GM10248 (cell line): ENCODE measurements at places on chromosomes 7 and 10.

- no peak for DNase-seq
Observed at GRCh38 chr10:81894616-81895015, 19.6 kb downstream of the NRG3 start.

DNA sequence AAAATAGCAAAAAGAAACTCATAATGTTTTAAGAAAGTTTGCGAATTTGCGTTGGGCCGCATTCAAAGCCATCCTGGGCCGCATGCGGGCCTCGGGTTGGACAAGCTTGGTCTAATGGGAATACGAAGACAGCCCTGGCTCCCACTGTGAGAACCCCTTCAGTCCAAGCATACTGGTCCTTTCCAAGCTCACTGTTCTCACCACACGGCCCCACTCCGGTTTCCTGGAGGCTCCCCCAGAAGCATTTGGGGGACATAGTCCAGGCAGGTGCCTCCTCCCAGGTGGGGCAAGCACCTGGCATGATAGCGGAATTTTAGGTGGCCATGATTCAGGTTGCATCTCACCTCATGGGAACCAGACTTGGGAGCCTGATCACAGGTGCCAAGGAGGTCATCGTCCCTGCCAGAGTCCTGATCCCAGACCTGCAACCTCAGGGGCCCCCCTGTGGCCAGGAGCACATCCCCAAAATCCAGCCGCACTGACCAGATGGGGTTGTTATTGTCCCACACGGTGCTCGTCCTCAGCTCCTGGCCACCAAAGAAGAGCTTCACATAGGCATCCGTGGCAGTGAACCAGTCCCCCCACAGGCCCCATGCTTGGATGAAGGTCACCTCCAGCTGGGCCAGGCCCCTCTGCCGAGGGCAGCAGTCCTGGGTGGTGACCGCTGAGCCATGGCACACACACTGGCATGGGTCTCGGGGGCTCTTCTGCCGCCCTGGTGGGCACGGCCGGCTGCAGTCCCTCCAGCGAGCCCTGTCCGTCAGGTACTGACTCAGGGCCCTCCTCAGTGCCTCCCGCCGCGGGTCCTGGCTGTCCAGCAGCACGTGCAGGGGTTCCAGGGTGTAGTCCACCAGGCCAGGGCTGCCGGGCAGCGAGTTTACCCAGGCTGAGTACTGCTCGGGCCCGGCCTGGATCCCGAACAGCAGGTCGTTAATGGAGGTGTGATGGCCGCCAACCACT lies 4.4 kb downstream of the PRF1 start:
- no peak for DNase-seq

DNA sequence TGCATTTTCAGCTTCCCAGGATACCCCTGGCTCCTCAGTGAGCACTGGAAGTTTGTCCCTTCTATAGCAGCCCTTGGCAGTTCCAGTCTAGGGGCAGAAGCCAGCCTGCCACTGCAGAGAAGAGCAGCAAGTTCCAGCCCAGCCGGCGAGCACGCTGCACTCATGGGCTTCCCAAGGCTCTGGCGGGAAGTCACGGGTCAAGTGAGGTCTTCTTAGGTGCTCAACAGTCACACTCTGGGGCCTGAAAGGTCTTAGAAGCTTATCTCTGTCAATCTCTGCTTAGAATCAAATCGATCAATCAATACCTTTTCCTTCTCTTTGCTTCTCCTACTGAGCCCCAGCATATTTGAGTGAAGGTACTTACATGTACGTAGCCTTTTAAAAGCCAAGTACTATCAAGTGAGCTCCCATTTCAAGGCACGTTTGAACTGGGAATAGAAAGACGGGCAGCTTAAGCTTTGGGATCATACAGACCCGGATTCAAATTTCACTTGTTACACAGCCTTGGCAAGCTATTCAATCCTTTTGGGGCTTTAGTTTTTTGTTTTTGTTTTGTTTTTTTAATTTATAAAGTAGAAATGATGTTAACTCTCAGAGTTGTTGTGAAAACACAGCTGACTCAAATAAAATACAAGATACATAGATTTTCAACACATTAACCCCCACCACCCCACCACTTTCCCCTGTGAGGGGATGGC lies 152.6 kb upstream of the KLF14 start:
- DNase-seq = no peak

GRCh38 chr10:43082087-43082486 lies 5.2 kb downstream of the RET start:
- no peak for DNase-seq

- no peak for DNase-seq
Observed at GRCh38 chr10:64574371-64574770, 1053.2 kb downstream of the REEP3 start.

DNA sequence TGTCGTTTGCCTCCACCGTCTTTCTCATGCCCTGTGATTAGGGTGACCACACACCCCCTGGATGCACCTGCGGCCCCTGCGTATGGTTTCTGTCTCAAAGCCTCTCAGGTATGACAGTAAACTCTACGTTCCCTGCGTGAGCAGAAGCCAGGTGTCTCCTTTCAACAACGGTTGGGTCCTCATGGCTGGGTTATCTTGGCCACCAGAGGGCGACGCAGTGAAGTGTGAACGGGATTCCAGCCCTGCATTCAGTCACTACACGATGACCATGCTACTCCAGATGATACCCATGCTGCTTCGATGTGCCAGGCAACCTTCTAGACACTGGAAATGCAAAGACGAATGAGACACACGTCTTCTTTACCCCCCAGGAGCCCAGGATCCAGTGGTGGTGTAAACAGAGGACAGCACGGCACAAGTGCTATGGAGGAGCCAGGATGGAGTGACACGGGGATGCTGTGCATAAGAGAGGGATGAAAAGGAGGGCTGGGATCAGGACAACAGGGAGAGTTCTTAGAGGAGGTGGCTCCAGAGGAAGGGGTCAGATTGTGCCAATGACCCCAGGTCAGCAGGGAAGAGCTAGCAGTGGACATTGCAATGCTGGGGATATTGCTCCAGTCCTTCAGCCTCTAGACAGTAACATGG lies 228.1 kb upstream of the PFKP start:
- peak; percentile 50 for DNase-seq

- DNase-seq = no peak
Observed at GRCh38 chr7:155865830-155866525, 53.7 kb upstream of the SHH start.

GRCh38 chr7:45033261-45033930 lies 33.4 kb downstream of the CCM2 start:
- no peak for DNase-seq

DNA sequence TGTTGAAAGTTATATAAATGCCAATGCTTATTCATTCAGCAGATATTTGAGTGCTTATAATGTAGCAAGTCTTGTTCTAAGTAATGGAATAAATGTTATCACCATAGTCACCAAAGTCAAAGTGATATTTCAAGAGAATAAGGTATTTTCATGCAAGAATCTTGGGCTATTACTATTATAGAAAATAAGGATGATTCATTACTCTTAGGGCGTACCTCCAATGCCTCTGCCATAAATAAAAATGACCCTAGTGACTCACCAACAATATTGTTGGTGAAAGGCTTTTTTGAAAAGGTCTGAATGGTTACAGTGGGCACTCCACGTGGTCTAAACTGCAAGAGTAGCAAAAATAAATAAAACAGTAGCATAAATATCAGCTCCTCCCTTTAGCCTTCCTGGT lies 68.4 kb downstream of the RALA start:
- DNase-seq = no peak

- DNase-seq = peak; percentile 43
Observed at GRCh38 chr7:43461349-43462024, 121.4 kb upstream of the STK17A start.
